ENCODE measurements at places on chromosomes 5 and 9.

DNA sequence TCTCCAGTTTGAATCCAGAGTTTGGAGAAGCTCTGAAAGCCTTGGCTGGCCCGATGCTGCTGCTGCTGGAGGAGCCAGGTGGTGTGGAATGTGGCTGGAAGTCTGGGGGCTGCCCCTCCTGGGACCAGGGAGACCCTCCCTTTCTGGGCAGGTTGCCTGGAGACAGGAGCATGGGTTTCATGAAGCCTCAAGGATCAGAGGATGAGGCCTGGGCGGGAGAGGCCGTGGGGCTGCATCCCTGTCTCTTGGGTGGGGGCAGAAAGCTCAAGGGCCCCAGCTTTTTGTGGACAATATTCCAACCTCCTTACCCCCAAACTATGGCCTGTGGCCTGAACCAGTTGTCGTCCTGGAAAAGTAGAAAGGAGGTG lies 10.1 kb downstream of the FGF18 start:
- DNase-seq = no peak

DNA sequence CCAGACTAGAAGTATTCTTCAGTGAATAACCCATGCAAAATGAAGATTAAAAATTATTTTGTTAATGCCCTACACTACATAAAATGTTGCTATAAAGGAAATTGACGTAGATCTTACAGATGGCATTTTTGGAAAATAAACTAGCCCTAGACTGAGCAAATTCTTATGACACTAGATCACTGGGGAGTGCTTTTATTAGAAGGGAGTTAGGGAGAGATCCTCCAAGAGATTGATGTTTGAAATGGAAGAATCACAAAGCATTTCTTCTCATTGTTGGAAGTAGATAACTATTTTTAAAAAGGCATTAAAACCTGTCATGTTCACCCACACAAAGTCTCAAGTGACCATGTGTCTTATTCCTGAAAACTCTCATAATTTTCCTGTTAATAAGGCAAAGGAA lies 351.1 kb upstream of the TLE4 start:
- no peak for DNase-seq

GRCh38 chr9:128901822-128902221 lies 19.0 kb upstream of the PHYHD1 start:
- no peak for DNase-seq

DNA sequence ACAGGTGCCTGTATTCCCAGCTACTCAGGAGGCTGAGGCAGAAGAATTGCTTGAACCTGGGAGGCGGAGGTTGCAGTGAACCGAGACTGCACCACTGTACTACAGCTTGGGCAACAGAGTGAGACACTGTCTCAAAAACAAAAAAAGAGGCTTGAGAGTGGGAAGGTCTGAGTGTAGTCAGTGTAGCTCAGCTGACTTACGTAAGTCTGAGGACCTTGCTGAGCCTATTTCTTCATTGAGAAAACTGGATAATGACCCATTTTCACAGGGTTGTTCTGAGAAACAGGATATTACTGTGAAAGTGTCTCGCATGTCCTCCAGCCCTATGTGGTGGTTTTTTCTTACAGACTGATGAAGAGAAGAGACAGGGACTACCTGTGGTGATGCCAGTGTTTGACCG lies 66.7 kb downstream of the WDR41 start:
- no peak for DNase-seq

GRCh38 chr9:136860933-136861873 lies 4.9 kb downstream of the EDF1 start:
- DNase-seq = no peak

- no peak for DNase-seq
Measured at GRCh38 chr9:7289773-7290172, 509.8 kb downstream of the DMAC1 start.

DNA sequence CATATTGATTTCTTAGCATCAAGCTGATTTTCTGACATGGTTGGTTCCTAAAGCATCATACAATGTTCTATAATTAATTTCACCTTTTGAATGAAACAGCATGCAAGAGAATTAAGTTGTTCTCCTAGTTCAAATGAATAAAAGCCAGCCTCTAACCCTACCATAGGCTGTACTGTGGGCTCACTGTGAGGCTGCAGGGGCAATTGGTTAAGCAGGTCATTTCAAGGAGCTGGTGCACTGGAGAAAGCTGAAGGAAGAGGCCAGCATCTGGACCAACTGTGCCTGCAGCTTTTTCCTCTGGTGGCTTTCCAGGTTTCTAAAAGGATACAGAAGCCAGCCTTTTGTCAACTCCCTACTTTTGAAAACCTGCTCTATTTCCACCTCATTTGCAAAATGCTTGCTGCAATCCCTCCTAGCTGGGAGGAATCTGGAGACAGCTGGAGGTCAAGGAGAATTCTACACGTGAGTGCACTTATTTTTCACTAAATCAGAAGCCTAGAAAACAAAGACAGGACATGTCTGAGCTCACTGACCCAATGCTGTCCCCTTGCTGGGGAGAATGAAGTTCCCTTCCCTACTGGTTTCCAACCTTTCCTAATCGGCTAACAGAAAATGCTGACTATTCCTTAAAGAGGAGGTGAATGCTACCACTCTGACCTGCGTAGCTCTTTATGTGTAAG lies 158.9 kb downstream of the APBA1 start:
- no peak for DNase-seq

DNA sequence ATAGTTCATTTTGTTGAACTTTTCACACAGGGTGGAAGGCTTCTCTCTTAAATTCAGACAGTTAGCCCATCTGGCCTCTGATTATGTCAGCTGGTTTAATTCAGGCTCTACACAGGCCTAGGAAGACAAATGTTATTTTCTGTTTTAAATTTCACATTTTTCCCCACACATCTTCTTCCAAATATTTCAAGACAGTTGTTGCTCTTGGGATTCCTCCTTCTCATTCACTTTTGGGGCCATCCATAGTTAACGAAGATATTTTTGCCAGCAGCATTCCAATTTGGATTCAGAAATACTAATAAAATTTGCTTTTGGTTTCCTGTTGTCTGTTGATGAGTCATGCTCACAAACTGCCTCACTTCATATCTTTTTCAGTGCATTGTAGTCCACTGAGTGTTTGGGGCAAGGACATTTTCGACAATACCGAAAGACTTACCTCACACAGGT lies 475.4 kb downstream of the DMAC1 start:
- DNase-seq = no peak

- no peak for DNase-seq
Measured at GRCh38 chr5:120454094-120454798, 9.9 kb upstream of the PRR16 start.

- DNase-seq = no peak
Measured at GRCh38 chr5:81251922-81252321, 18.8 kb downstream of the CKMT2 start.

DNA sequence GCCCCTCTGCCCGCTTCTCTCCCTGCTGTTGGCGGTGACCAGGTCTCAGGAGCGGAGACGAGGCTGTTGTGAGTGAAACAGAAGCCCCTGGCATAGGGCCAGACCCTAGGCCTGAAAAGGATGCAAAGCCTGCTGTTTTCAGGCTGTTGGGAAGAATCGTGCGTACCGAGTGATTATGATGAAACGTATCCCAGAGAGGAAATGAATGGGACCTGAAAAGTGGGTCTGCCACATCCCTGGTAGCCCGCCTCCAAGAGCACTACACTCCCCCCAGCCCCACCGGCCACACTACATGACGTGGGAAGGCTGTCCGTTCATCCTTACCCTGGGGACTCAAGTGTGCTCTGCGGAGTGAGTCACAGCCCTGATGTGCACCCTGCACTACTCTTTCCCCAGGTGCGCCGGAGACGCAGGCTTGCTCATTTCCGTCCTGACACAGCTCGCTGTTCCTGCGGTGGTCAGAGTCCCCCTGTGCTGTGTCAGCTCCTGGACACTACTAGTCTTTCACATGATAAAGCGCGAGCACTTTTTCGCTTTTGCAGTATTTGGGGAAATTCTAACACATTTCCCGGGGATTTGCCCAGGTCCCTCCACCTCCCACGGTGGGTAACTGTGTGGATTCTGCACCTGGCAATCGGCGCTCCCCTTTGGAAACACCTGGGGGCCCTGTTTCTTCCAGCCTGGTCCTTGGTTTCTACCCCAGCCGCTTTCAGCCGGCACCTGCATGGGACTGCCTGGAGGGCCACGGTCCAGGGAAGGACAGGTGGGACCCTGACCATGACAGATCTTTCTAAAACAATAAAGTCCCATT lies 91.5 kb downstream of the ANKRD33B start:
- DNase-seq = no peak

DNA sequence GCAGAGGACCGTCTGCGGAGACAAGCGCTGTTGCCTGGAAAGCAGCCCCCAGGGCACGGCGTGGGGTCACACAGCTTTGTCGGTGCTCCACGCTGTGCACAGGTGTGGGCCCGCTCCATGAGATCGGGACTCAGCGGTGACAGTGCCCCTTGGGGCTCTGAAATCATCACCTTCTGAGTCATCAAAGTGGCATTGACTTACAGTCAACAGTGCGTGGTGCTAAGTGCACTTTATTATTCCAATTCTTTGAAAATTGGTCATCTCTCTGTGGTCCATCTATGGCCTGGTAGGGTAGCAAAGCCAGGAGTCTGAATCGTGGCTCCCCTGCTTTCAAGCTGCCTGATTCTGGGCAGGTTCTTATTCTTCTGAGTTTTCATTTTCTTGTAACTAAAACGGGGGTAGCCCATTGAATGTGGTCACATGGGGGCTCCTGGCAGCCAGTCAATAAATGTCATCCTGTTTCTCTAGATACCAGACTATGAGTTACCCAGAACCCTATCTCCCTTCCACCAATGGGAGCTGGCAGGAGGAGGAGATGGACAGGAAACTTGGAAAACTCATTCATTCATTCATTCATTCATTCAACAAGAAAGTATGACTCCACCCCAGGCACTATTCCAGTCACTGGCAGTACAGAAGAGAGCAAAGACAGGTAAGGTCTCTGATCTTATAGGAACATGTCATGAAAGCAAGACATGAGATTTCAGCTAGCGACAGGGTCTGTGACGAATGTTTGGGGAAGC lies 20.3 kb upstream of the UNC5A start:
- no peak for DNase-seq

GRCh38 chr5:1437226-1437829 lies 7.9 kb downstream of the SLC6A3 start:
- no peak for DNase-seq

GRCh38 chr9:105259274-105259673 lies 14.8 kb downstream of the SLC44A1 start:
- no peak for DNase-seq

DNA sequence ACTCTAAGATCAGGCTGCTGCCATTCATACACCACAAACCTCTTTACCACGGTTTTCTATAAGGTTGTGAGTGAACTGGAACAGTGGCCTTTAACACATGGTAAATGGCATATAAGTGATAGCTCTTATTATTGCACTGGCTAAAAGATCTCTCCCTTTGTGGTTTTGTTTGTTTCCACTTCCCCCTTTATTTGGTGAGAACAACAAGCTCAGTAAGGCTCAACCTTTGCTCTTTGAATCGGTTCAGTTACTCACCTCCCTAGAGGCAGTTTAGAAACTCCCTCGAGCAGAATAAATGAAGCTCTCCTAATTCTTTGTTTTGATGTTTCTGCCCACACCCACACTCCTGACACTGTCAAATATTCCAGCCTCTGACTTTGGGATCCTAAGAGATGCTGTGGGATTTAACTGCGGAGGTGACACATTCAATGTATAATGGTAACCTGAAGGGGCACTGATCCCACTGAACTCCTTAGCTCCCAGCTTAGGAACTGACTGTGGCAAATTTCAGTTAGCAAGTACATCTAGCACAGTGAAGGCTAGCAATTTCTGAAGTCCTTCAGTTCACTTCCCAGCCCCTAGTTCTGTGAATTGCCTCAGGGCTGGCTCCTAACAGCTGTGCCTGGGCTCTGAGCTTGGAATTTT lies 22.5 kb upstream of the RAD23B start:
- no peak for DNase-seq

GRCh38 chr9:107226421-107226820 lies 56.7 kb upstream of the RAD23B start:
- no peak for DNase-seq

DNA sequence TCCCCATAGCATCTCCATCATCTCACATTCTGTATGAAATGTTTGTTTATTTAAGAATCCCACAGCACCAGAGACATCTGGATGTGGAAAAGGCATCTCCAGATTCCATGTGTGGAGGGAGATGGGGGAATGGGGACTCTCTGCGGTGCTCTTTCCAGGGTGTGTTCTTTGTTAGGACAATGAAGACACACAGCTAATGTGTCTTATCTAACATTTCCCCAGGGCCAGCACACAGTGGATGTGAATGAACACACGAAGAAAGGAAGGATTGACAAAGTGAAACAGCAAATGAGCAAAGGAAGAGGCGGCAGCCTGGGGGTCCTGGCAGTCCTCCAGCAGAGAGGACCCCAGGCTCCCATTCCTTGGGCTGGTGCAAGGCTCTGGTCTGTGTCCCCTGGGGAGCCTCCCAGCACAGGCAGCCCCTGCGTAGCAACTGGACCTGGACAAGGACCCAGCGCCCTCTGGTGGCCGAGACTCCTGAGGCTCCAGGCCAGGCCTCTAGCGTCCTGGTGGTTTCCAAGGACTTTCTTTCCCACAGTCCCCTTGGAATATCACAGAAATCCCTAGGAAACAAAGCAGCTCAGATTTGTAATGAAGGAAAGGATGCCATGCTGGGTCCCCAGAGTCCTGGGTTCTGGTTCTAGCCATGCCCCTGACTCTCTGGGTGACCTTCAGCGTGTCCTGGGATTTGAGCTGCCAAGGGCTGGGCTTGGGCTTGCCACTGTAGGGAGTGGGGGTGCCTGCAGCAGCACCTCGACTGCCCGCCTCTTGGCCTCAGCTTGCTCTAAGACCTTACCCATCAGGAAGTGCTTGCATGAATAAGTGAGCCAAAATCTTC lies 3.5 kb upstream of the PDLIM7 start:
- DNase-seq = peak; percentile 81

GRCh38 chr5:123671042-123671441 lies 159.1 kb downstream of the CSNK1G3 start:
- DNase-seq = peak; percentile 40

DNA sequence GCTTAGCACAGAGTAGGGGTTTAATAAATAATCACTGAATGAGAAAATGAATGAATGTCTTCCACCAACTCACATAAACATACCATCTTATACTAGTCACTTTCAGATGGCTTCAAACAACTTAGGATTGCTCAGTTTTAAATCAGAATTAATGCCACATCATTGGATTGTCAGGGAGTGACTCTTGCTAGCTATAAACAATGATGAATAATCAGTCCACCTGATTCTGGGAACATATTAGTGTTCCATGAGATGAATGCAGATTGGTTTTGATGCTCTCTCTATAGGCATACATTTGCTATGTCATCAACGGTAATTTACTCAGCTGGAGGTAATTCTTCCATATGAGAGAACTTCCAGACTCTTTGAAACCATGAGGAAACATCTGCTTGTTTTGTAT lies 97.4 kb downstream of the CDH9 start:
- DNase-seq = no peak

GRCh38 chr5:153626836-153627235 lies 136.4 kb downstream of the GRIA1 start:
- no peak for DNase-seq

DNA sequence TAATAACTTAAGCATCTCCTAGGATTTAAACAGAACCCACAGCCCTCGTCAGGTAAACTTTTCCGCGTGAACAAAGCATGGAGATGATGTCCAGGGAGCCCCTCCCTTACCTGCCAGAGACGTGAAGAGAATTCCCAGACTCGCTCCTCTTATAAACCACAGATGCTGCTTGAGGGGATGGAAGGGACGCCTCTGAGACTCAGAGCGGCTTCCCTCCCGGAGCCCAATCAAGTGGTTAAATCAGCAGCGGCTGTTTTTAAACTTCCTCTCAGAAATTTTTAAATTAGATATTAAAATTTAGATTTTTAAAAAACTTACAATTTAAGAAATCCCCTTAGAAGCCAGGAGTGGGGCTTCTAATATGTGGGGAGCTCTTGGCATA lies 71.8 kb downstream of the RAPGEF1 start:
- DNase-seq = no peak

GRCh38 chr5:133950821-133951612 lies 17.4 kb downstream of the C5orf15 start:
- no peak for DNase-seq

All from CD4-positive, alpha-beta T cell treated with Interleukin-1 beta for 1 hour (primary cell).